Occipital lobe (tissue), 3 donors: ENCODE measurements at places on chromosomes 4 and X. TPM values are rescaled to one million over a fixed set of nuclear protein-coding genes. Genes with fewer than 3 reads are reported as not detected.

Gene SCRG1
- 2.8 TPM for total RNA-seq

Gene OTC
- 0.31 TPM for total RNA-seq

Gene SUPT20HL1
- not detected for total RNA-seq

GRCh38 chrX:84477114-84477513 is 25.1 kb downstream of the HDX start:
- no peak for DNase-seq

DNA sequence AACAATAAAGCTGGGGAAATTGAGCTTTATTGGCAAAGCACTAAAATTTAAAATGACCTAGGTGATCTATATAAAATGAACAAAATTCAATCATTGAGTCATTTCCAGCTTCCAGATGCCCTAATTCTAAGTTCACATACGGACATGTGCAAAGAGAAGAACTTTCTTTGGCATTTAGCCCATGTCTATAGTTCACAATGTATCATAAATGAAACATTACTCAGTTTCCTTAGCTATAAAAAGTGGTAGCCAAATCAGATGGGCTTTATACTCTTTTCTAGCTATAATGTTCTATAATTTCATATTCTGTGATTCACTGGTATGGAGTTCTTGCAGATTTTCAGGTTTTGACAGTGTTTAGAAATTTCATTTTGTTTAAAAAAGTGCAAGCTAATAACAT is 327.4 kb downstream of the KCTD8 start:
- no peak for DNase-seq

DNA sequence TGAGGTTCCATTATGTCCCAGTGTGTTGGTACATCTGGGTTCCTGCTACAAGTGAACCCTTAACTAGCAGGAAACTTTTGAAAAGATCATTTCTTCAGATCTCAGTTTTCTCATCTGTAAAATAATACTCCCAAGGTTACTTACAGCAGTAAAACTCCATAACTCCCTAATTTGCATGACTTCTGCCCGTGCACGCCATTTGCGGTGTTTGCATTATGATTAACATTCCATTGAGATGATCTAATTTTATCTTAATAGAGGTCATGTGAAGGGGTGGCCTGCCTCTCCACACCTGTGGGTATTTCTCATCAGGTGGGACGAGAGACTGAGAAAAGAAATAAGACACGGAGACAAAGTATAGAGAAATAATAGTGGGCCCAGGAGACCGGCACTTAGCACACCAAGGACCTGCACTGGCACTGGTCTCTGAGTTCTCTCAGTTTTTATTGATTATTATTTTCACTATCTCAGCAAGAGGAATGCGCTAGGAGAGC is 219.8 kb downstream of the TLL1 start:
- DNase-seq: no peak

GRCh38 chr4:98653890-98654867 is 4.2 kb downstream of the TSPAN5 start:
- no peak for DNase-seq
